AG09309 (cell line): ENCODE measurements at places on chromosomes 2 and 18.
A peak's percentile ranks its signal among the peaks of the same experiment; 100 is the strongest.

- no peak for DNase-seq
These were observed 75.9 kb downstream of the TMEM18 start for GRCh38 chr2:601387-601698.

DNA sequence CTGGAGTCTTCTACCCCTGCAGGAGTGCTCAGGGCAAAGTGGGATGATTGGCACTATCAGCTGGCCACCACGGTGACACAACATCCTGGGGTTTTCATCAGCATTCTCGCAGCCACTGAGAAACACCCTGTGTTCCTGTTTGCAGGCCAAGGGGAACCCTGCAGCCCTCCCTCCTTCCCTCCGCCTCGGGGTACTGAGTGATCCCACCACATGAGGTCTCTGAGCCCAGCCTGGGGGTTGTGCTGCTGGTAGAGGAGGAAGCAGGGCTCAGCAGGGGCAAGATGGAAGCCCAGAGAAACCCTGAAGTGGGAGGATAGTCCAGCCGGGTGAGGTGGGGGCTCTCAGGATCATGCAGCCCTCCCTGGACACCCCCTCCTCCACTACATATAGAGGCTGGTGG lies at the start of gene OXER1:
Gene OXER1, minus strand, starts transcription at position 40 of the 400 bp plus-strand sequence. CDS start 73 bp downstream, outside the sequence.
- no peak for DNase-seq

DNA sequence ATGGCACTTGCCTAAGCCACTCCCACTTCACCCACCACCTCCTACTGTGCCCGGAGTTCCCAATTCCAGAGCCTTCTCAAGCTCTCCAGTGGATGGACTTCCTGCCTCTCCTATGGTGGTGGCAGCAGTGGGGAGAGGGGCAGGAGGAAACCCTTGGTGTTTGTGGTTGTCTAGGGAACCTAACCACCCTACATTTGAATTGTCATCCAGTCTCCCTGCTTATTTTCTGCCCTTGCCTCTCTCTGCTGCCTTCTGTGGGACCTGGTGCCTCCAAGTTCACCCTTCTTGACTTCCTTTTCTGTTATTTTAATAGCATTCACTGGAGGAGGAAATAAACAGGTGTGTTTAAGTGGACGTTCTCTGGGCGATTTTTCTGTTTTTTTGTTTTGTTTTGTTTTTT lies 50.0 kb upstream of the HPCAL1 start:
- DNase-seq: no peak

- DNase-seq: no peak
These were observed 42.7 kb downstream of the SAP130 start for GRCh38 chr2:127985026-127985734.

DNA sequence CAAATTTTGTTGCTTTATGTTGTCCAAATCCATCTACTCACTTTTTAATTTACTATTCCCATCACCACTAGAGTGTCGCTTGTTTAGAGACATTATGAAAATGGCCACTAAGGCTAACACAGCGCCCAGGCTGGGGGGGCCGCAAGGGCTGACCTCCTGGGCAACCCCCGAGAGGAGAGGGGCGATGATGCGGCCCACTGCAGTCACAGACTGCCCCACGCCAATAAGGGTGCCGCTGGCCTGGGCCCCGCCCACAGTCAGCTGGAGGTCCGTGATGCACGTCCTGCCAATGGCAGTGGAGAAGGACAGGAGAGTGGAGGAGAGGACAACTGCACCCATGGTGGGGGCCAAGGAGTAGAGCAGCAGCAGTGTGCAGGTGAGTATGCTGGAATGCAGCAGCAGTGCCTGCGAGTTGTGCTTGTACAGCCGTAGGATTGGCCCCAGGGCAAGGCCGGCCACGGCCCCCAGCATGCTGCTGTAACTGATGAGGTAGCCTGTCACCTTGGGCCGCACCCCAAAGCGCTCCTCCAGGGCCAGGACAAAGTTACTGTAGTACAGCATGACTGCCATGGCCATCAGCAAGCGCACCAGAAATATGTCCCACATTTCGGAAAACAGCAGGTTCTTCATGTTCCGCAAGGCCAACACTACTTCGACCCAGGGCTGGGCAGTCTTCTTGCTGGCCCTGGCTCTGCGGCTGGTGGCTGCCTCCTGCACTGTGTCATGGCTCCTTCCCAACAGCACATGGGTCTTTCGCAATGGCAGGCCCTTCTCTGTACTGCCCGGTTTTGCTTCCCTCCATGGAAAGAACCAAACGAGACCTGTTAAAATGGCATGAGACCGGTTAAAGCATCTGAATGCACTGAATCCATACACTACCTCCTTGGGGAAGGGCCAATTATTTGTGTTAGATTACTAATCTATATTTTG lies 43.2 kb upstream of the TMEM182 start:
- DNase-seq: no peak

DNA sequence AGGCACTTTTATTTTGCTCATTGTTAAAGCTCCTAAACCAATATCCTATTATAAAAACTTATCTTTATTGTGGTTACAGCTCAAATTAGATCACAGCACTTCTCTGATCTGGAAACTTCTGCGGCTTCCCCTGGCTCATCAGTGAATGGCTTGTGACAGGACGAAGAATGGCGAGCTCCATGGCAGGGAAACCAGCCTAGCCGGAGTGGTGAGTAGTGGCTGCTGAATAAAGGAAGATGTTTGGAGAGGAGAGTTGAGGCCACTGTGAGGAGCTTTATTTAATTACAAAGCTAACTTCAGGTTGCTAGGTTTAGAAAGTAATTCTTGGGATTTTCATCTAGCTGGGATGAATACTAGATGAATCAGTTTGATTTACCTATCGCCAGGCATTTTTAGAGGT lies 213.5 kb downstream of the CYRIA start:
- DNase-seq: no peak

DNA sequence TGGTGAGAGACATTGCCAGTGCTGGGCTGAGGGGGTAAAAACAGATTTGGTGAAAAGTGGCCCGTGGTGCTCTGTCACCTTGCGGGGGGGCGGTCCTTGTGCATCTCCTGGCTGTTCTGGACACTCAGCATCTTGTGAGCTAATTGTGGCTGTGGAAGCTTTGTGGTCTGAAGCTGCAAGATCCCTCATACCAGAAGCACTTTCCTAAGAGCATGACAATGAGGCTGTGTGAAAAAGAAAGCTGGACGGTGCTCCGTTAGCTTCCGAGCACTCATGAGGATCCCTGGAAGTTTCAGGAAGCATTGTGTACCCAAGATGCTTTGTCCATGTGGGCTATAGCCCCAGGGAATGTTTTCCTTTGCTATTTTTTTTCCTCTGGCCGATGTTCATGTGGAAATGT lies 74.5 kb downstream of the CABLES1 start:
- DNase-seq: no peak

GRCh38 chr18:50651334-50651733 lies 91.4 kb downstream of the MAPK4 start:
- DNase-seq: no peak

DNA sequence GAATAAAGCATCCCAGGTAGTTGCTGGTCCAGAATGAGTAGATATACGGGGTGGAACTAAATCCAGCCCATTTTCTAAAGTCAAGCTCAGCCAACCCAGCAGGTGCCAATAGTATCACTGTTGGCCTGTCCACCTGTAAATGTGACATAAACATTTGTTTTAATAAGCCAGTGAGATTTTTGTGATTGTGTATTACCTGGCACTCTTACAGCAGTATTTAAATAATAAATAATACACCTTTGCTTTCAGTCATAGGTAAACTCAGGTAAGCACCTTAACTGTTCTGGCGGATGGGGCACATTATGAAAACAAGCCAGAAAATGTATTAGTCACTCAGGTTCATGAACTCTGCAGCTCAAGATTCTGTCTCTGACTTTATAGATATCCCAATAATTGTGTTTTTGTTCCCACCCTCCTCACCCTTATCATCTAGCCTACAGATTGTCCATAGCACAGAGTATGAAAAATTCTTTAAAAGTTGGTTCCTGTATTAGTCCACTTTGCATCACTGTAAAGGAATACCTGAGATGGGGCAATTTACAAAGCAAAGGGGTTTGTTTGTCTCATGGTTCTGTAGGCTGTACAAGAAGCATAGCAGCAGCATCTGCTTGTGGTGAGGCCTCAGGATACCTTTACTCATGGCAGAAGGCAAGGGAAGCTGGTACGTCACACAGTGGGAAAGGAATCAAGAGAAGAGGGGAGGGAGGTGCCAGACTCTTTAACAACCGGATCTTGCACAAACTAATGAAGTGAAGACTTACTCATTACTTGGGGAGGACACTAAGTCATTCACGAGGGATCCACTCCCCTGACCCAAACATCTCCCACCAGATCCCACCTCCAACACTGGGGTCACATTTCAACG lies 73.0 kb upstream of the CYRIA start:
- no peak for DNase-seq

GRCh38 chr2:88852753-88853402 lies 161.4 kb downstream of the RPIA start:
- DNase-seq: no peak

DNA sequence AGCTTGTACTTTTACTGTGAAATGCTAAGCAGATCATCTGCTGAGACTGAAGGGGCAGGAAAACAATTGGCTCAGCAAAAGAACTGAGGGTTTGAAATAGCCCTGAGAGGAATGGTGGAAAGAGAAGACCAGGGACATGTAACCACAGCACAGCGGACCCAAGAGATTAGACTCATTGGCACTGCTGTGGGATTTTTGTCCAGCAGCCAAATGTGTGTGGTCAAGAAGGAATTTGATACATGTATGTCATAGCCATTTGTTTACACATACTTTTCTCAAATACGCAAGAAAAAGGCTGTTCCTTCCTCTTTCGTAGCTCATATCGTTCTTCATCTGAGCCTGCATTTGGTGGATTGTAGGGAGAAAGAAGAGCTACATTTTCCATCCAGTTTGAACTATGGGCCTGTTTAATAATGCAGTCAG lies 73.8 kb downstream of the TRABD2A start:
- peak; percentile 93 for DNase-seq

DNA sequence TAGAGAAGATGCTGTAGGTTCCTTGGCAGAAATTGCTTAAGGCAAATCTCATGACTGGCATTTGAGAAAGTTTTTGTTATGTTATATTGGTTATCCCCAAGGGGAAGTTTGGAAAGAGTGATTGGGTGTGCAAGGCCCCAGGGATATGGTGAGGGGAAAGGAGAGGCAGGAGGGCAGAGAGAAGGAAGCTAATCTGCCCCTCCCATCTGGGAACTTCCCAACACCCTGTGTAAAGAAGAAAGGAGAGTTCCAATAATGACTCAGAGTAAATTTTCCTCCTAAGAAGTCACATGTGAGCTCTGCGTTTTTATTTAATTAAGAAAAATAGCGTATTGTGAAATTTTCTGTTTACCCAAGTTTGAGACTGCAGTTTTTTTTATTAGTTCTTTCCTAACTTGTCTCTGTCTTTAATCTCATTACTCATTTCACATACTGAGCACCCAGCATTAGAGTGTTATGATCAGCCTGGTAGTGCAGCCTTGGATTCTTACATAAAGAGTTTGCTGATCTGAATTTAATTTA lies 3.1 kb upstream of the KYNU start:
- peak; percentile 62 for DNase-seq

DNA sequence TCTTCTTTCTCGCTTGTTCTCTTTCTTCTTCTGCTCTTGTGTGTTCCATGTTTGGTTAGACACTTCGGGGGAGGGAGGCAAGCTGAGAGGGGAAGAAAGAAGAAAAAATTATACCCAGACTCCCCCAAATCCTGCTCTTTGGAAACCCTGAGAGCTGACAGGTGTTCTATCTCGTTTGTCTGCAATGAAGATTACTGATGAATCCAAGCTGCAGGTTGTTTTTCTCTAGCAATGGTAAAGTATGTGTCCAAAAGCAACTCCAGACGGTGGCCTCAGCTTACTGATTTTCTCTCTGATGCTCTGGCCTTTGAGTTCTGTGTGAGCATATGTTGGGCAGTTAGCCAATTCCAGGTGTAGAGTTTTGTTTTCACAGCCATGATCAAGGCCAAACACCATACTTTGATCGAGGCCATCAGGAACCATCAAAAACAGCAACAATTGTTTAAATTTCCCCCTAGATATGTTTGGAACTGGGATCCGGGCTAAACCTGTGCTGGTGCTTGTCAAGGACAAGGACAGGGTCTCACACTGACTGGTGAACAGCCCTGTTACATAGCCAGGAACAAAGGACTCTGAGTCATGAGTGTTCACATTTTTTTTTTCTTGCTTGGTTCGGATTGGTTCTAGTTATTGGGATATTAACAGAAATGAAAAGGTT lies 142.0 kb downstream of the PRKCE start:
- no peak for DNase-seq

DNA sequence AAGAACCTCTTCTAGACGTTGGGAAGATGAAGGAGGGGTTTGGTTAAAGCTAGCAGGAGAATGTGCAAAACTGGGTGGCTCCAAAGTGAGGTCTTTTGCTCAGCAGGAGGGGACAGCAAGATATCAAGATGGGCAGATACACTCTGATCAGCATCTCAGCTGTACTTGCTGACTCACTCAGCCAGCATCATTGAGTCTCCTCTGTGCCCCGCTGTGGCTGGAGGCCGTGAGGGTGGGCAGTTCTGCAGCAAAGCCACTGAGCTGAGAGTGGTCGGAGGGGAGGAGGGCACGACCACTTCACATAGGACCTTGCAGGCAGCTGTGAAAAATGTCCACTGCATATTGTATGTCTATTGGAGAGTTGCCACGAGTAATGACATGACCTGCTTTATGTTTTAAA lies 152.0 kb downstream of the CAPN13 start:
- no peak for DNase-seq

DNA sequence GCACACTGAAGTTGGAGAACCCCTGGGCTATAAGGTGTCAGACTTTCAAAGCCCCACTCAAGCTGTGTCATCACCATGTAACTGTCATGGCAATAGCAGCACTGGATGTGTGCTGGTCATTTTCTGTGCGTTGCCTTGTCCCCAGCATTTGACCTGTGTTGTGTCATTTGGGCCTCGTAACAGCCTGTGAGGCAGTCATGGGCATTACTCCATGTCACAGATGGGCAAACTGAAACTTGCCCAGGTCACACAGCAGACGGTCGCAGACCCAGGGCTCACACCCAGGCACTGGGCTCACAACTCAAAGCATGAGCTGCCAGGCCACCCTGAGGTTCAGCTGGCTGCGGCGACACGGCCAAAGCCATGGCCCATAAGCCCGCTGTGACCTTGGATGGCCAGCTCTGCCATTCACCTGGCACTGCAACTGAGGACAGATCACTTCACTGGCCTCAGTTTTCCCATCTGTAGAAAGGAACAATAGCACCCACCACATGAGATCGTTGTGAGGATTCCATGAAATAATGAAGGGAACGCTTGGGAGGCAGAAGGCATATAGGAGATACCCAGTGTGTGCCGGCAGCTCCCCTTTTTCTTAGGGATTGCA lies 36.7 kb downstream of the INHBB start:
- no peak for DNase-seq

GRCh38 chr2:70440621-70441020 lies 113.0 kb downstream of the TGFA start:
- DNase-seq: no peak

DNA sequence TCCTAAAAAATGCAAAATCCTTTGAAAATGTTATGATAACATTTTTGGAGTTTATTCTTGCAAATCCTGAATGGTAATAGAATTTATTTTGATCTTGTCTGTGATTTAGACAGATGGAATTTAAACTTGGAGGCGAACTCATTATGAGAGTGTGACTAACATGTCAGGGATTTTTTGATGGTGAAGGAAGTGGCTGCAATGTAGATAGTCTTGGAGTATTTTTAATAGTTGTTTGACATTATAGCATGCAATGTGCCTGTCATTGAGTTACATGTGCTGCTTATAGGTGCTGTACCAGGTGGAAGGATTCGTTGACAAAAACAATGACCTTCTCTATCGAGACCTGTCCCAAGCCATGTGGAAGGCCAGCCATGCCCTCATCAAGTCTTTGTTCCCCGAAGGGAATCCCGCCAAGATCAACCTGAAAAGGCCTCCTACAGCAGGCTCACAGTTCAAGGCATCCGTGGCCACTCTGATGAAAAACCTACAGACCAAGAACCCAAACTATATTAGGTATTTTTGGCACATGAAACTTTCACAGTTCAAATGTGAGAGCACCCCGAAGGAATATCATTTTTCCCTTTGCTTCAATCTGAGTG lies 141.8 kb downstream of the MYO1B start:
- peak; percentile 69 for DNase-seq
